Smooth muscle cell of the pulmonary artery (primary cell): ENCODE measurements at places on chromosomes 7 and 10. TPM values are rescaled to one million over a fixed set of nuclear protein-coding genes. Genes with fewer than 3 reads are reported as not detected.

METTL2B gene
- total RNA-seq: 29.3 and 35.7 TPM in 2 replicates

JAKMIP3 gene
- 0.13 and 0.26 TPM in 2 replicates for total RNA-seq

RUFY2 gene
- 20.0 and 21.5 TPM in 2 replicates for total RNA-seq

SH2D4B gene
- total RNA-seq: 0.07 TPM in 1 of 2 replicates, not detected in the other

EBLN1 gene
- total RNA-seq: not detected in 2 replicates

CYP26C1 gene
- total RNA-seq: 0.07 and 0.10 TPM in 2 replicates

TRIL gene
- 0.40 and 1.8 TPM in 2 replicates for total RNA-seq

GBX1 gene
- total RNA-seq: not detected in 2 replicates

MBL2 gene
- total RNA-seq: not detected in 2 replicates

ITGA8 gene
- total RNA-seq: 43.7 and 210 TPM in 2 replicates

MMD2 gene
- total RNA-seq: not detected in 2 replicates

CFAP43 gene
- total RNA-seq: 0.23 and 0.52 TPM in 2 replicates

CTAGE6 gene
- total RNA-seq: 1.1 and 1.7 TPM in 2 replicates

INA gene
- total RNA-seq: 0.33 and 1.3 TPM in 2 replicates

SLC16A12 gene
- 0.10 and 0.33 TPM in 2 replicates for total RNA-seq

GIMAP2 gene
- total RNA-seq: 0.43 and 1.7 TPM in 2 replicates

SLC13A1 gene
- not detected in 2 replicates for total RNA-seq

HPS1 gene
- total RNA-seq: 34.3 and 54.7 TPM in 2 replicates

PDE6C gene
- not detected in 2 replicates for total RNA-seq

CYP3A7 gene
- not detected in 2 replicates for total RNA-seq

CTNNA3 gene
- total RNA-seq: 0.03 and 0.13 TPM in 2 replicates

SFRP4 gene
- 72.7 and 95.2 TPM in 2 replicates for total RNA-seq

HMX3 gene
- total RNA-seq: not detected in 2 replicates

FAM25A gene
- not detected in 2 replicates for total RNA-seq

TMEM236 gene
- under 0.01 and 0.07 TPM in 2 replicates for total RNA-seq

ST8SIA6 gene
- 0.13 TPM in 1 of 2 replicates, not detected in the other for total RNA-seq

NEUROG3 gene
- total RNA-seq: not detected in 2 replicates

ZNF248 gene
- total RNA-seq: 11.1 and 11.7 TPM in 2 replicates

ASB10 gene
- total RNA-seq: not detected in 2 replicates

TAS2R3 gene
- 2.0 and 2.4 TPM in 2 replicates for total RNA-seq

PIK3AP1 gene
- 0.13 TPM in 1 of 2 replicates, not detected in the other for total RNA-seq

AKR1C2 gene
- 8.2 and 14.9 TPM in 2 replicates for total RNA-seq

PDE1C gene
- total RNA-seq: 52.9 and 89.5 TPM in 2 replicates

NKX1-2 gene
- not detected in 2 replicates for total RNA-seq

TAS2R5 gene
- total RNA-seq: 1.6 and 2.1 TPM in 2 replicates

GRM8 gene
- 0.13 TPM in 1 of 2 replicates, not detected in the other for total RNA-seq

CCL24 gene
- not detected in 2 replicates for total RNA-seq

NAPEPLD gene
- total RNA-seq: 17.6 and 20.9 TPM in 2 replicates

CNOT4 gene
- 17.5 and 23.3 TPM in 2 replicates for total RNA-seq

IKZF1 gene
- not detected in 2 replicates for total RNA-seq

SLC26A4 gene
- 0.56 and 1.2 TPM in 2 replicates for total RNA-seq

INMT gene
- total RNA-seq: 12.0 and 13.1 TPM in 2 replicates

CFAP69 gene
- 10.6 and 13.4 TPM in 2 replicates for total RNA-seq

PMPCB gene
- total RNA-seq: 44.3 and 59.2 TPM in 2 replicates

UCN3 gene
- not detected in 2 replicates for total RNA-seq

GDF2 gene
- not detected in 2 replicates for total RNA-seq

GNG11 gene
- 8.5 and 28.0 TPM in 2 replicates for total RNA-seq
